ENCODE measurements at places on chromosomes 11 and 22. TPM values are rescaled to one million over a fixed set of nuclear protein-coding genes. Genes with fewer than 3 reads are reported as not detected.

OR51B5 gene
- total RNA-seq: not detected

CLTCL1 gene
- total RNA-seq: 0.93 TPM

MS4A14 gene
- total RNA-seq: not detected

PC gene
- 5.1 TPM for total RNA-seq

DNA sequence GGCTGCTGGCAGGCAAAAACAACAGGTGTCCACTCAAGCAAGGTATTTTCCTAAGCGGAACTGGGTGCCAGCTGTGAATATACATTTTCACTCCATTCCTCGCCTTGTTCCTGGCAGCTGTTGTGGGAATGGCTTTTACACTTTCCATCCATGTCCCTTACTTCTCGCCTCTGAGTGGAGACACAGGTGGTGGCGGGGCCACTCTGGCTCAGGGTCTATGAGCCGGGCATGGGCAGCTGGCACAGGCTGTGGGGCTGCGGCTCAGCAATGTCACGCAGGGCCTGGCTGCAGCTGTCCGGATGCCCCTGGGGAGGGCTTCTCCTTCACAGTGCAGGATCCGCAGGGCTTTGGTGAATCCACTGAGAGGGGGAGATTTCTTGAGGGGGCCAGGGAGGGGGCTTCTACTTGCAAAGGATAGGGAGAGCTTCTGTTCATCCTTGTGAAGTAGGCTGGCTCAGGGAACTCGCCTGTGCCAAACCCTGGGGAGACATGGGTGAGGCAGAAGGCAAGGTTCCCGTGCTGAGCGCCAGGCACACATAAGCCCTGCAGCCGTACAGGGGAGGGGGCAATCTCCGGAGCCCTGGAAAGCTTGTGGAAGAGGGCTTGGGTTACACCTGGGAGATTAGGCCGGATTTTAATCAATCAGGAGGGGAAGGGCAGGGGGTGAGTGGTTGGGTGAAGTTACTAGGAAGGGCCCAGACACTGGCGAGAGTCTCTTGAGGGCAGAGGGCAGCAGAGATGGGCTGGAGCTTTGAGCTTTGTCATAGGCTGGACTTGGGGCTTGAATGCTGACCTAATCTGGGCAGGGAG is 45.7 kb downstream of the KCNQ1OT1 start:
- H3K4me3 ChIP-seq: no peak overlapping the region
- DNase-seq: no peak
- no peaks in the 10 kb centered on the region for H3K27me3 ChIP-seq
- H3K36me3 ChIP-seq: peaks cover 14% of the 10 kb centered on the region
- H3K27ac ChIP-seq: no peak overlapping the region

C11orf21 gene
- total RNA-seq: 68.3 TPM

AQP11 gene
- 0.78 TPM for total RNA-seq

GRCh38 chr22:39221999-39222686 is 22.6 kb downstream of the PDGFB start:
- DNase-seq: no peak
- peaks cover 7% of the 10 kb centered on the region for H3K27me3 ChIP-seq
- H3K4me1 ChIP-seq: peaks cover 4% of the 10 kb centered on the region

PKNOX2 gene
- not detected for total RNA-seq

ACP2 gene
- 27.1 TPM for total RNA-seq

GRCh38 chr22:21591695-21592094 is 24.2 kb downstream of the UBE2L3 start:
- DNase-seq: no peak
- H3K27ac ChIP-seq: no peak overlapping the region
- peaks cover 49% of the 10 kb centered on the region for H3K36me3 ChIP-seq
- no peaks in the 10 kb centered on the region for H3K27me3 ChIP-seq
- peaks cover 34% of the 10 kb centered on the region for H3K4me1 ChIP-seq

DNA sequence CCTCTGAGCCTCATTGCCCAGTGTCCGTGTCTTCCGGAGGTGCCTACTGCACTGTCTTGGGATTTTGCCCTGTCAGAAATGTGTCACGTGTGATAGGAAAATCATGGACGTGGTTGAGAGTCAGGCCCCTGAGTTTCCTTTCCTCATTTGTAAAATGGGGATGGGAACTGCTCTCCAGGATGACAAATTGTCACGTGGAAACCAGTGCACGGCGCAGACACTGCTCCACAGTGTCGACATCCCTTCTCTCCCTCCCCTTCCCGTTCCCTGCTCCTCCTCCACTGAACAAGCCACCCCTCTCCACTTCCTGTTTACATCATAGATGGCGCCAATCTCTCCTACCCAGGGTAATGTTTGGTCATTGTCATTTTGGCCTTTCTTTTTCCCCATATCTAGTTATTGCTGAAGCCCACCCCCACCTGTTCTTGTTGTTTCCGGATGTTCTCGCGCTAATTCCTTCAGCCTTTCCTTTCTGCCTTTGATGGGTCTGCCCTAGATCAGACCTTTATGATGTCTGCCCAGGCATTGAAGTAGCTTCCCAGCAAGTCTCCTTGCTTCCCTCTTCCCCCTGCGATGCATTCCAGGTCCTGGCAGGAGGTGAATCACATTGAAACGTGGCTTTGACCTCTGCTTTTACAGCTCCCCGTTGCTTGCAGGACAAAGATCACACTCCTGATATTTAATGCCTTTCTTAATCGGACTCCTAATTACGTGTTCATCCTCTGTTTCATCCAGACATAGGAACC is 91.8 kb downstream of the TBC1D22A start:
- peaks cover 12% of the 10 kb centered on the region for H3K4me1 ChIP-seq
- peaks cover 17% of the 10 kb centered on the region for H3K36me3 ChIP-seq
- no peaks in the 10 kb centered on the region for H3K27me3 ChIP-seq
- DNase-seq: no peak
- H3K27ac ChIP-seq: no peak overlapping the region

GRCh38 chr11:1564535-1565172 is 7.4 kb downstream of the DUSP8 start:
- H3K4me3 ChIP-seq: no peak overlapping the region
- no peak for DNase-seq
- no peaks in the 10 kb centered on the region for H3K36me3 ChIP-seq
- peaks cover 4% of the 10 kb centered on the region for H3K27me3 ChIP-seq
